ENCODE measurements at places on chromosomes 11 and 22.

GRCh38 chr11:34351687-34352469 lies 5.9 kb downstream of the ABTB2 start:
- DNase-seq: no peak

GRCh38 chr11:32466279-32466915 lies 31.1 kb upstream of the WT1 start:
- no peak for DNase-seq

- DNase-seq: no peak
Measured at GRCh38 chr11:87359401-87359800, 321.7 kb downstream of the TMEM135 start.

DNA sequence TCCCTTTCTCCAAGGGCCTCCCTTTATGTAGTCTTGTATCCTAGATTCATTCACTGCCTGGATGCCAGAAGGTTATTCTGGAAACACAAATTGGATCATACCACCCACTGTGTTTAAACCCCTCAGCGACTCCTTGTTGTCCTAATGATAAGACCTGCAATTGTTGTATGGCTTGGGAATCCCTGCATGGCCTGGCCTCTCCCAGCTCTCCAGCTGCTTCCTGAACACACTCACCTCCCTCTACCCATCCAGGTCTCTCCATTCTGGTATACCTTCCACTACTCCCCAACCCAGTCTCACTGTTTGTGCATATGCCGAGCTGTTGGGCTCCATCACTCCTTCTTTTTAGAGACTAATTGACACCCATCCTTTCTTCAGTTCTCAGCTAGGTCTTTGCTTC lies 124.3 kb upstream of the ALX4 start:
- DNase-seq: no peak

DNA sequence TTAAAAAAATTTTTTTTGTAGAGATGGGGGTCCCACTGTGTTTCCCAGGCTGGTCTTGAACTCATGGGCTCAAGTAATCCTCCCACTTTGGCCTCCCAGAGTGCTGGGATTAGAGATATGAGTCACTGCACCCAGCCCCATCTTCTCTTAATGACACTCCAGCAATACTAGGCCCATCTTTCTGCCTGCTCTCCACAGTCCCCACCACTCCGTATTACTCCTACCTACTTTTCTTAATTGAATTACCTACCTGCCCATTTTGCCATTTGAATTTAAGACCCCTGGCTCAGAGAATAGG lies 2.0 kb upstream of the STIM1 start:
- no peak for DNase-seq

GRCh38 chr22:31350410-31350863 lies 4.3 kb upstream of the PATZ1 start:
- DNase-seq: no peak

- no peak for DNase-seq
Measured at GRCh38 chr11:108632041-108632704, 32.7 kb upstream of the DDX10 start.

GRCh38 chr22:32075997-32076760 lies 33.1 kb downstream of the SLC5A1 start:
- DNase-seq: no peak

DNA sequence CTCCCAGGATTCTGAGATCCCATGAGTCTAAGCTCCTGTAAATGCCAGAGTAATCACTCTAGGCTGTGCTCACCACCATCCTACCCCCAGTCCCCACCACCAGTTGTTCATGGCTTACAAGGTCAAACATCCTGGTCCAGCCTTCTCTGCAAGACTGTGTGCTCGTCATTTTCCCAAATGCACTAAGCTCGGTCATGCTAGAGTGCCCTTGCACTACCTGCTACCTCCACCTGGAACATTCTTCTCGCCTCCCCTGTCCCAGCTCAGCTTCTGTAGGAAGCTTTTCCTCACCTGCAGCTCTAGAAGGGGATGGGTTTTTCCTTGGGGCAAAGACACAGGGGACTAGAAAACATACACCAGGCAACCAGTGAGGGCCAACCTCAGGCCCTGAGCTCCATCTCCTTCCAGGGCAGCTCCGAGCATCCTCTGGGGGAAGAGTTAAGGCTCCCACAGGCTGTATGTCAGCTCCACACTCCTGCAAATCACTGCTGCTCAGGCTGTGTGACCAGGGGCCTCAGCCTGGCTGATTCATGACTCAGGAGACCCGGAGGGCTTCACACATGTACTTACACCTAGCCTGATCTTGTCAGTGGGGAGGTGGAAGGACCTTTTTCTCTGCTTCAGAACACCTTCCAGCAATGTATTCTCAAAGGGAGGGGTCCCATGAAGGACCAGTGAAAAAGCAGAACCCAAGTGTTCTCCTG lies 37.2 kb upstream of the CSNK2A3 start:
- DNase-seq: no peak

- DNase-seq: no peak
Measured at GRCh38 chr11:128517451-128518230, 69.7 kb downstream of the ETS1 start.

Measured in memory B cell (primary cell).